ENCODE measurements at places on chromosomes 13 and 19.
A peak's percentile ranks its signal among the peaks of the same experiment; 100 is the strongest.

- peak; percentile 84 for DNase-seq
These were observed 12.5 kb upstream of the ACTN4 start for GRCh38 chr19:38634757-38635482.

GRCh38 chr13:99481366-99481765, 19.9 kb upstream of the TM9SF2 start:
- no peak for DNase-seq

DNA sequence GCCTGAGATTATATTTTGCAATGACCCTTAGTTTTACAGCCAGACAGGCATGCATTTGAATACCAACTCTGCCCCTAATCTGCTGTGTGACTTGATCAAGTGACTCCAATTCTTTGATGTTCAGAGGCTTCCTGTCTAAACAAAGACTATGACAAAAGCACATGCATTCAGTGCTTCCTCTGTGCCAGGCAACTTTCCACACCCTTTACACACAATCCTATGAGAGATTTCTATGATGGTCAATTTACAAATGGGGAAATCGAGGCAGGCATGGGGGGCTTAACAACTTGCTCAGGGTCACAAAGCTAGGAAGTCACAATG, 3.7 kb upstream of the LYPD3 start:
- no peak for DNase-seq

- DNase-seq: peak; percentile 85
These were observed 1.3 kb downstream of the RFX2 start for GRCh38 chr19:6108721-6109633.

GRCh38 chr19:42942187-42942789, 5.3 kb upstream of the PSG7 start:
- DNase-seq: no peak

DNA sequence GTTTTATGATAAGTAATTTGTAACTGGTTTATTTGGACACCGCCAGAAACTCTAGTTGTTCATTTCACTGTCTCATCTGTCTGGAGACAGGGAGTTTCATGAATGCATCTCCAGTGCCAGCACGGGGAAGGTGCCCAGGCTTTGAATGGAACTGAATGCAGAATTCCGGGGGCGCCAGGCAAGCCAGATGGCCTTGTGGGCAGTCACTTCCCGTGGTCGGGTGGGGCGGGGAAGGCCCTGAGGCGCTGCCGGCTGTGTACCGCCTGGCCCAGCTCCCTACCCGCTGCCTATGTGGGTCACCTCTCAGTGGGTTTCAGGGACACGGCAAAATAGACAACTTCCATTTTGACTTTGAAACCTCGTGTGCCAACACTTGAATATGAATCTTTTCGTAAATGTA, 28.8 kb upstream of the MCF2L start:
- DNase-seq: peak; percentile 56

DNA sequence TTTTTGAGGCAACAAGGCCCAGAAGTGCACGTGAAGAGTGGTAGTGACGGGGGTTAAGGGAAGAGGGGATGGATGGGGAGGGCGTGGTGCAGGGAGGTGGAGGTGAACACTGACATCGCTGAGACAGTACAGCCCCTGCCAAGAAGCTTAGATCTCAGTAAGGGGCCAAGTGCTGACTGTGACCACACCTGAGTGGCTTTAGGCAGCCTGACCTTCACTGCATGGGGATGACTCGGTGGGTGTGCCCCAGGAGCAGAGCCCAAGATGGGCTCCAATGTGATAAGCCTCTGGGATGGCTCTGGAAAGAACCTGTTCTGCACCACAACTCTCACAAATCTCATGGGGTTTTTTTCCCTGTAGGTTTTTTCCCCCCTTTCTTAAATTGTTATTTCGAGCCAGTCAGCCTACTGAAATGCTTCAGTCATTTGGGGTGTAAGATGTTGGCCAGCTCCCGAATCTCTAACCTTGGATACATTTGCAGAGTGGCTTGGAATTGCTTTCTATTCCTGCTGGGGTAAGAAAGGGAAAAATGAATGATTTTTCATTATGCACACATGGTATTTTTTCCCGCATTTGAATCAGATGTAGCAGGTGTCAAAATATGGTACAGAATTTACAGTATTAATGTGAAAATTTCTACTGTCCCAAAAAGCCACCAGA, 165.0 kb downstream of the TM9SF2 start:
- no peak for DNase-seq

- DNase-seq: no peak
These were observed 21.2 kb downstream of the PROZ start for GRCh38 chr13:113179374-113180230.

GRCh38 chr19:20077791-20078463, at the start of gene ZNF90:
TSS of gene ZNF90 (plus strand) at chr19:20078000. CDS start at chr19:20078133, 133 bp downstream.
- DNase-seq: peak; percentile 98

- no peak for DNase-seq
These were observed 20.3 kb upstream of the TMTC4 start for GRCh38 chr13:100694722-100695508.

GRCh38 chr13:43785650-43786471, 911 bp downstream of the ENOX1 start:
- peak; percentile 94 for DNase-seq

- no peak for DNase-seq
These were observed 60.9 kb downstream of the SMARCA4 start for GRCh38 chr19:11021760-11022144.

DNA sequence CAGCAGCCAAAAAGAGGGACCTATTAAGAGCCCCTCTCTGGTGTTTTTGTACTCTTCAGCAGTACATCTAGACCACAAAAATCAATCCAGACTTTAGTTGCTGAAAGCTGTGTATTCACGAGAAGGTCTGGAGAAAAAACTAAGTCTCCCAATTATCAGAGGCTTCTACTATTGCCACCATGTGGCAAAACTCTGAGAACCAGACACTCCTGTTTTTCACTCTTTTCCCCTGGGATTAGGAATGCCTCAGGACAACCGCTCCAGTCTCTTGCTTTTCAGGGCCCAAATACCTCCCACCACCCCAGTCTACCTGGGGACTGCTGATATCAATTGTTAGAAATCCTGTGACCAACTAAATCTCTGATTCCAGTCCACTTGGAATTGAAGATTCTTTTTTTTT, 30.1 kb upstream of the OBI1 start:
- DNase-seq: no peak

- no peak for DNase-seq
These were observed 34.7 kb downstream of the VSTM2B start for GRCh38 chr19:29560313-29561075.

GRCh38 chr13:110531671-110532083, 29.8 kb downstream of the RAB20 start:
- DNase-seq: no peak

DNA sequence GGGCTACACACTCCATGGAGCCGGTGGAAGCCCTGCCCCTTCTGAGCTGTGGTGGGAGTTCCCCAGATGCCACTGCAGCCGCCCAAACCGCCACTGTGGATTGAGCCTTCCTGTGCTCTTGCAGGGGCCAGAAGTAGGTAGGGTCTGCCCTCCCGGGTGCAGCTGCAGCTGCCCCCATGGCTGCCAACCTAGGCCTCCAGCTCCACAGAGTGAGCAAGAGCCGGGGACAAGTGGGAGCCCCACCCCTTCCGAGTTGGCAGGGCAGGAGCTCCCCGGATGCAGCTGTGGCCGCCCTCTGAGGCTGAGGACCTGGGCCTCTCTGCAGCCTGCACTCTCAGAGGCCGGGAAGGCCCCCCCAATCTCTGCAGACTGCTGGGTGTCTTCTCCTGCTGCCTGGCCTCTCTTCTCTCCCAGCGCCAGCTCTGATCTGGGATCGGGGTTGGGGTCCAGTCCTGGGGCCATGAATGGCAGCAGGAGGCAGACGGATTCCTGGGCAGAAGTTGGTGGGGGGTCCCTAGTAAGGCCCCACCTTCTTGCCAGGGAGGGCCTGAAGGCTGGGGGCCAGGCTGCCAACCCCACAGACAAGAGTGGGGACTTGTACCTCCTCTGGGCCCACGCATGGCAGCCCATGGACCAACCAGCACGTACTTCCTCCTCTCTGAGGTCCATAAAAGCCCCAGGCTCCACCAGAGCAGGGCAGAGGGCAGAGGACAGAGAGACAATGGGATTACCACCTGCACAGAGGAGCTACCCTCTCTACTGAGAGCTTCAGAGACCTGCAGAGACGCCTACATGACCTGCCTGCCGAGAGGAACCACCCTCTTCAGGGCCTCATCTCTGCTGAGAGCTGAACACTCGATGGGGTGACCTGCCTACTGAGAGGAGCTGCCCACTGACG, 28.9 kb downstream of the AP2S1 start:
- DNase-seq: peak; percentile 61

GRCh38 chr13:40613192-40613818, 53.1 kb downstream of the FOXO1 start:
- DNase-seq: peak; percentile 45

- DNase-seq: no peak
These were observed 42.0 kb downstream of the MRPL57 start for GRCh38 chr13:21218351-21219035.

- DNase-seq: no peak
These were observed 1729.5 kb upstream of the SPRY2 start for GRCh38 chr13:82070416-82070815.

- DNase-seq: no peak
These were observed 5.3 kb upstream of the KBTBD6 start for GRCh38 chr13:41137951-41138350.

DNA sequence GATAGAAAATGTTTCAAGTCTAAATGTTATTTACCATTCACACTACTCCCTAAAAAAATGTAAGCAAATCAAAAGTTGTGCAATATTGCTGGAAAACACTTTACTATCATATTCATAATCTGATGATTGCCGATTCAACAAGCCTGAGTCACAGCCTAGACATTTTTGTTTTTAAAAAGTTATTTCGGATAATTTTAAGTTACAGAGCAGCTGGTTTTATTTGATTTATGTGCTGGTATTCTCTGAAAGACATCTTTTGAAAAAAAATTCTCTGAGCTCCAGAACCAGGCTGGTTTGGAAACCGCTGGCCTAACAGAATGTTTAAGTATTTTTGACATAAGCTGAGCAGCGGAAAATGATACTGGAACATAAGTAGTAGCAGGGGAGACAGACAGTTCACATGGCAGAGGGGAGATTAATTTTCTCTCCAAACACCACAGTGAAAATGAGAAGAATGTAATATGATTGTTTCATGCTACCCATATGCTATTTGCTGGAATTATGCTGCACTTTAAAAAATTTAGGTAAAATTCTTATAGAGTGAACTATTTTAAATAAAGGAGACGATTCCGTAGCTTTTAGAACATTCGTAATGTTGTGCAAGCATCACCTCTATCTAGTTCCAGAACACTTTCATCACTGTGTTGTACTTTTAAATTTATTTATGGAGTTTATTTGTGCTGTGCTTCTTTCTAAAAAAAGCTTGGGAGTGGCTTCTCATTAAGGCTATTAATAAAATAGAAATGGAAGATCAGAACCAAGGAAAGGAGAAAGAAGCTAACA, 36.1 kb downstream of the TBC1D4 start:
- no peak for DNase-seq

DNA sequence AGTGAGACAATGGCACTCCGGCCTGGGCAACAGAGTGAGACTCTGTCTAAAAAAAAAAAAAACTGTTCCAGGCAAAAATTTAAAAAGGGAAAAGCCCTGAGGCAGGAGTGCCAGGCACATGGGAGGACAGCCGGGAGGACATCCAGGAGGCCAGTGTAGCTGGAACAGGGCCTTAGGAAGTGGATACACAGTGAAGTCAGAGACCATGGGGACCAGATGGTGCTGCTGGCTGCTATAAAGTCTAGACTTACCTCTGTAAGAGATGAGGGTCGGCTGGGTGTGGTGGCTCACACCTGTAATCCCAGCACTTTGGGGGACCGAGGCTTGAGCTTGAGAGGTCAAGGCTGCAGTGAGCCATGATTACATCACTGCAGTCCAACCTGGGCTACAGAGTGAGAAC, 15.0 kb downstream of the HAS1 start:
- no peak for DNase-seq

GRCh38 chr19:53520163-53520546, 17.8 kb upstream of the ZNF331 start:
- no peak for DNase-seq

DNA sequence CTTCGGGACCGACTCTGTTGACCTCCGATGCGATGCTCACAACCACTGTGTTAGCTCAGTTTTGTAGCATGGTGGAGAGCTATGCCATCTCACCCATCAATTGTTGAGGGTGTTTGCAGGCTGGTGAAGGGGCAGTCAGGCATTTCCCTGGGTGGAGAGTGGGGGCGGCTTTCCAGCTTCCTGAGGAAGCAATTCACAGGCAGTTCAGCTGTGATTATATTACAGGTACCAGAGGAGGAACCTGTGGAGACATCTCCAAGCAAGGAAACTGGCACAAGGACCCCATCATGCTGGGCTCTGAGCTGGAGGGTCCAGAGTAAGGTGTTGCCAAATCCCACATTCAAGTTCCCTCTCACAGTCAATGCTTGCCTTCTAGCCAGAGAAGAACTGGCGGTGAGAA, 166.0 kb upstream of the ZNF536 start:
- no peak for DNase-seq

- DNase-seq: no peak
These were observed 25.5 kb upstream of the FBXO17 start for GRCh38 chr19:39001041-39001440.

- peak; percentile 73 for DNase-seq
These were observed at the start of gene TMEM221 for GRCh38 chr19:17448131-17448967. TSS of gene TMEM221 (minus strand) at chr19:17448668. CDS start at chr19:17448462, 206 bp downstream.

GRCh38 chr13:41962994-41963393, 2.1 kb upstream of the VWA8 start:
- no peak for DNase-seq
